ENCODE measurements at places on chromosomes 11 and 22.

- DNase-seq = no peak
These were observed 95.2 kb upstream of the TP53I11 start for GRCh38 chr11:45045683-45046471.

- no peak for DNase-seq
These were observed 2.3 kb downstream of the PRSS23 start for GRCh38 chr11:86802601-86803051.

DNA sequence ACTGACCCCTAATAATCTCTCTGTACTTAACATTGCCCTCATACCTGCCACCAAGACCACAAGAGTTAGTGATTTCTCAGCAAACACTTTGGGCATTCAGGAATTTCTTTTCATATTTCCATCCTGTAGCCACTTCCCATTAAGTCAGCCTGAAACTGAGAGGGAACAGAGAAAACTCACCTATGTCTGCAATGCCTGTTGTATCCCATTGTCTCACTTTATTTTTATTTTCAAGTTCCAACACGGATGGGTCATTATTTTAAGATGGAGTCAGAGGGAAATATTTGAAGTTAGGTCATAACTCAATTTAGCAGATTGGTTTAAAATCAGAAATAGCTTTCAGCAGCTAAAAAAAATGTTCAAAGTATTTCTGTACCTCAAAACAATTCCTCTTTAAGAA lies 937.8 kb upstream of the CHORDC1 start:
- DNase-seq = no peak

- DNase-seq = no peak
These were observed 101.0 kb downstream of the PDE2A start for GRCh38 chr11:72573072-72573854.

DNA sequence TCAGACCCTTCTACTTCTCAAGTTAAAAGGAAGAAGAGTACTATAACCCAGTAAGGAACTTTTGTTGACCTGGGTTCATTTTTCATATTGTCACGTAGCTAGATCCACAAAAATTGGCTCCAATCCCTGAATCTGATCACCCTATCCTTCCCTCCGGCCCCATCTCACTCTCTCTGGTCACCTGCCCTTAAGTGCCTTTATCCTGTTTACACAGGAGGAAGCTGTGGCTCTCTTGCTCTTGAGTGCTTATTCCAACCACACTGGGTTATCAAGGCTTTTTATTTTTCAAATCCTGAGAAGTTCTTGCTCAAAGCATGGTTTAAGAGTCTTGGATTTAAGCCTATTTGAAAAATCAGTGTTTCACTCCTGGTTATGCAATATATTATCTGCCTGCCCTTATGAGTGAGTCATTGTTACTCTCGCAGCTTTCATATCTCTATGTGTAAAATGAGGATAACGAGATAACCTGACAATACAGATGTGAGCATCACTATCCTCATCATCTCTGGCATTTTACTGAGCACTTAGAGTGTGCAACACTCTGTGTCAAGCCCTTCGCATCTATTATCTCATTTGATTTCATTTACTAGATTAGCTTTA lies 293.9 kb downstream of the GUCY1A2 start:
- DNase-seq = no peak

GRCh38 chr11:111155021-111155420 lies 90.5 kb upstream of the POU2AF2 start:
- no peak for DNase-seq
